ENCODE measurements at places on chromosomes 7 and 10.

GRCh38 chr10:132282667-132283603, 24.8 kb downstream of the STK32C start:
- no peaks in the 10 kb centered on the region for H3K27me3 ChIP-seq
- no peaks in the 10 kb centered on the region for H3K36me3 ChIP-seq
- H3K27ac ChIP-seq = no peak overlapping the region
- peaks cover 18% of the 10 kb centered on the region for H3K4me1 ChIP-seq

DNA sequence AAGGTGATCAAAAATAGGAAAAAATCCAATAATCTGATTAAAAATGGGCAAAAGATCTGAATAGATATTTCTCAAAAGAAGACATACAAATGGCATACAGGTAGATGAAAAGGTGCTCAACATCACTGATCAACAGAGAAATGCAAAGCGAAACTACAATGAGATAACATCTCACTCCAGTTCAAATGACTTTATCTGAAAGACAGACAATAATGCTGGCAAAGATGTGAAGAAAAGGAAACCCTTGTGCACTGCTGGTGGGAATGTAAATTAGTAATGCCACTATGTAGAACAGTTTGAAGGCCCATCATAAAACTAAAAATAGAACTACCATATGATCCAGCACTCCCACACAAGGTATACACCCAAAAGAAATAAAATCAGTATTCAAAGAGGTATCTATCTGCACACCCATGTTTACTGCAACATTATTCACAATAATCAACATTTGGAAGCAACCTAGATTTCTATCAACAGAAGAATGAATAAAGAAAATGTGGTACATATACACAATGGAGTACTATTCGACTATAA, 85.0 kb downstream of the LRRN3 start:
- DNase-seq = no peak
- H3K27me3 ChIP-seq = no peaks in the 10 kb centered on the region
- no peaks in the 10 kb centered on the region for H3K36me3 ChIP-seq
- H3K4me1 ChIP-seq = no peaks in the 10 kb centered on the region

- no peak for DNase-seq
- no peaks in the 10 kb centered on the region for H3K36me3 ChIP-seq
- H3K4me1 ChIP-seq = no peaks in the 10 kb centered on the region
- H3K27ac ChIP-seq = no peak overlapping the region
- no peak overlapping the region for H3K4me3 ChIP-seq
- H3K27me3 ChIP-seq = peaks cover 53% of the 10 kb centered on the region
These were observed 4.3 kb downstream of the DDC start for GRCh38 chr7:50560865-50561351.

- no peaks in the 10 kb centered on the region for H3K4me1 ChIP-seq
- H3K4me3 ChIP-seq = no peak overlapping the region
- no peak overlapping the region for H3K27ac ChIP-seq
- no peaks in the 10 kb centered on the region for H3K36me3 ChIP-seq
- peaks cover 65% of the 10 kb centered on the region for H3K27me3 ChIP-seq
- no peak for DNase-seq
These were observed 554.4 kb downstream of the PTPRN2 start for GRCh38 chr7:158033196-158033595.

DNA sequence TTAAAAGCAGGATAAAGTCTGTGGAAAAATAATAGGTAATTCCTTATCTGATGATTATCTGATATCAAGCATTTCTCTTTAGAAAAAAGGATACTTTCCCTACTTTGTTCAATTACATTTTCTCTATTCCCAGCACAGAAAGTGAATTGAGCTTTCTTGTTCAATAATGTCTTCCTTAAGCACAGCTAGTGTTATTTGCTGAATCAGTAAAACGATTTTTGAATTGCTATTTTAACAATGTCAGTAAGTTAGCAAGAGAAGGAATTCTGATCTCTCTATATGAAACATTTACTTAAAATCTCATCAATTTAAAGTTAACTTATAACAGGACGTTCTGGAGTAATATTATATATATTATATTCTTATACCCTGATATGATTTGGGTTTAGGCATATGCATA, 337.2 kb upstream of the ANKRD30A start:
- no peaks in the 10 kb centered on the region for H3K27me3 ChIP-seq
- no peak overlapping the region for H3K4me3 ChIP-seq
- H3K4me1 ChIP-seq = no peaks in the 10 kb centered on the region
- no peaks in the 10 kb centered on the region for H3K36me3 ChIP-seq
- H3K27ac ChIP-seq = no peak overlapping the region

GRCh38 chr7:151312831-151313809, 28.5 kb upstream of the NUB1 start:
- H3K4me3 ChIP-seq = no peak overlapping the region
- no peak for DNase-seq
- H3K36me3 ChIP-seq = no peaks in the 10 kb centered on the region
- no peak overlapping the region for H3K27ac ChIP-seq
- H3K27me3 ChIP-seq = no peaks in the 10 kb centered on the region

- H3K27ac ChIP-seq = no peak overlapping the region
- no peak overlapping the region for H3K4me3 ChIP-seq
- no peaks in the 10 kb centered on the region for H3K4me1 ChIP-seq
- no peaks in the 10 kb centered on the region for H3K27me3 ChIP-seq
These were observed 212.3 kb upstream of the SLC26A5 start for GRCh38 chr7:103658055-103659005.

DNA sequence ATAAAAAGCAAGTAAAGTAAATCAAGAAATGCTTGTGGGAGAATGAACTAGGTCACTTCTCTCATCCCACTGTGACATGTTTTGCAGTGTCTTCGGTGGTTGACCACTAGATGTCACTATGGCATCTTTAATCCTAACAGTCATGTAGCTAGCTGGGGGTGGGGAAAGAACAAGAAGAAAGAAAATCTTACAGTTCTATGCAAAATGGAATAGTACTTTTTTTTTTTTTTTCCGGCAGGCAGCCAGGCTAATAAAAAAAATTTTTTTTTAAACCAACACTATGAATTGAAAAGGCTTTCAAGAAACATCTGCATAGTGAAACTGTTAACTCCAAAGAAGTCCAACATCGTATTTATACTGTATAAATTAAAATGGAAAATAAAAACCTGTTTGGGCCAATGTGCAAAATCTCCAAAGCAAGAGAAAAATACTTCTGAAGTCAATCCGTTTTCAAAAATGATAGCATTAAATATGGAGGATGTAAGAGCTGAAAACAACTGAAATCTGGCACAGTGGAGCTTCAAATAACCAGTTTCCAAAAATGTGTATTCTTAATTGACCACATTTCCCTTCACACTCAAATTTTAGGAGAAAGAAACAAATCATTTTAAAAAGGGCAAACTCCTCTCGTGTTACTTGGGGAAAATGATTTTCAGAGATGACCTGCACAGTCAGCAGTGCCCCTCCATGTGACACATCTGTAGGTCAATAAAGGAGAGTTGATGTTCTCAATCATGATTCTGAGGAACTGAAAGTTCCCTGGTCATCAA, 38.5 kb downstream of the CDK1 start:
- H3K27me3 ChIP-seq = no peaks in the 10 kb centered on the region
- DNase-seq = peak; percentile 26
- H3K4me1 ChIP-seq = no peaks in the 10 kb centered on the region

DNA sequence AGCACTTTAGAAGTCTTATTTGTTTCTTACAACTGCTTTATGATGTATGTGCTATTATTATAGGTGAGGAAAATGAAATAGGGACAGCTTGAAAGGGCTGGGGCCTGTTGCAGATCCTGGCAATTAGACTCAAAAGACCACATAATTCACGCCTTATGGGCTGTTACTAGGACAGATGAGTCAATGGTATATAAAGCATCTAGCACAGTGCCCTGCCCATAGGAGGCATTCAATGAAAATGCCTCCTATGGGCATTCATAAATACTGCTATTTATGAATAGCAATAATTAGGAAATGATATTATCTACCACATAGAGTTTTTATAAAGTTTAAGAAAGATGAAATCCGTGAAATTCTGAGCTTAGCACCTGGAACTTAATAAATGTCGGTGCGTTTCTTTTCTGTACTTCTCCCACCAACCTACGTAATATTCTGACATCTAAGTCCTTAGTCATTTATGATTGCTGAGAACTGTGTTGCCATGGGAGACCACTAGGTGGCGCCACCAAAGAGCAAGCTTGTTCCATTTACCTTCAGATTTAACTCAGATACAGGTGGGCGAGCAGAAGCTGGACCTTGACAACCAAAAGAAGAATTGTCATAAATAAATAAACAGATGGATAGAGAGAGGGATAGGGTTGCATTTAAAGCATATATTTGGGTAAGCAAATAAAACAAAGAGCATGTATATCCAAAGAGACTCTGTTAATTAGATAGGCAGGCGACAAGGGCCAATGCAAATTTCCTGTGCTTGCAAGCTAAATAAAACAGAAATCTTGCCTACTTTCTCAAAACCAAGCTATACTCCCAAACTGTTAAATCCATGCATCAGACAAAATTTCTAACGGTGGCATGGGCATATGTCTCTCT, 699.9 kb downstream of the INHBA start:
- H3K36me3 ChIP-seq = peaks cover 2% of the 10 kb centered on the region
- H3K27ac ChIP-seq = no peak overlapping the region
- H3K27me3 ChIP-seq = no peaks in the 10 kb centered on the region
- no peaks in the 10 kb centered on the region for H3K4me1 ChIP-seq
- no peak for DNase-seq

DNA sequence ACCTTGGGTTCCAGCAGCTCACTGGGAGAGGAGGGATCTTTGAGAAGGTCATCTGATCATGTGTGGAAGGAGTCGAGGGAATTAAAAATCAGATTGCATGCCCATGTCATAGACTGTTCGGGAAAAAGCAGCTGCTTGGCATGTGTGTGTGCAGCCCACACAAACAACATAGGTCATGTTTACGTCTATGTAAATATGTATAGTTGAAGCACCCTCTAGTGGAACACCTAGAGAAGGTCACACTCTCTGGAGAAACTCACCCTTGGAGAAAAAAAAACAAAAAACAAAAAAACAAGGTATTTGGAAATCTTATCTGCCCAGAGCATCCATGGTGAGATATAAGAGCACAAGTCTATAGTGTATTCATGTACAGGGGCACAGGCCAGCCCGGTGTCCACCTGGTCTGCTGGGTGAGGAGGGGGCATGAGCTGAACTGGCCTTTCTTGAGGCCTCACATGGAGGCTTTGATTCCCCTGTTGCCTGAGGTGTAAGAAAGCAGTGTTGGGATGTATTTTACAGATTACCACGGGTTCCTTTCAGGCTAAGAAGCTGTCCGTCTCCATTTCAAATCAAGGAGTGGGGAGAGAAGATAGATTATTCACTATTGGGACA, 98.0 kb downstream of the NPY start:
- DNase-seq = no peak
- no peak overlapping the region for H3K4me3 ChIP-seq
- H3K36me3 ChIP-seq = no peaks in the 10 kb centered on the region
- H3K4me1 ChIP-seq = no peaks in the 10 kb centered on the region

GRCh38 chr10:36185097-36185496, 543.0 kb upstream of the FZD8 start:
- H3K27ac ChIP-seq = no peak overlapping the region
- H3K36me3 ChIP-seq = no peaks in the 10 kb centered on the region
- no peak overlapping the region for H3K4me3 ChIP-seq
- no peaks in the 10 kb centered on the region for H3K27me3 ChIP-seq
- DNase-seq = no peak

- H3K36me3 ChIP-seq = no peaks in the 10 kb centered on the region
- H3K4me1 ChIP-seq = no peaks in the 10 kb centered on the region
- H3K27me3 ChIP-seq = peaks cover 13% of the 10 kb centered on the region
- no peak overlapping the region for H3K27ac ChIP-seq
These were observed 49.7 kb upstream of the KIF5B start for GRCh38 chr10:32105782-32106382.

DNA sequence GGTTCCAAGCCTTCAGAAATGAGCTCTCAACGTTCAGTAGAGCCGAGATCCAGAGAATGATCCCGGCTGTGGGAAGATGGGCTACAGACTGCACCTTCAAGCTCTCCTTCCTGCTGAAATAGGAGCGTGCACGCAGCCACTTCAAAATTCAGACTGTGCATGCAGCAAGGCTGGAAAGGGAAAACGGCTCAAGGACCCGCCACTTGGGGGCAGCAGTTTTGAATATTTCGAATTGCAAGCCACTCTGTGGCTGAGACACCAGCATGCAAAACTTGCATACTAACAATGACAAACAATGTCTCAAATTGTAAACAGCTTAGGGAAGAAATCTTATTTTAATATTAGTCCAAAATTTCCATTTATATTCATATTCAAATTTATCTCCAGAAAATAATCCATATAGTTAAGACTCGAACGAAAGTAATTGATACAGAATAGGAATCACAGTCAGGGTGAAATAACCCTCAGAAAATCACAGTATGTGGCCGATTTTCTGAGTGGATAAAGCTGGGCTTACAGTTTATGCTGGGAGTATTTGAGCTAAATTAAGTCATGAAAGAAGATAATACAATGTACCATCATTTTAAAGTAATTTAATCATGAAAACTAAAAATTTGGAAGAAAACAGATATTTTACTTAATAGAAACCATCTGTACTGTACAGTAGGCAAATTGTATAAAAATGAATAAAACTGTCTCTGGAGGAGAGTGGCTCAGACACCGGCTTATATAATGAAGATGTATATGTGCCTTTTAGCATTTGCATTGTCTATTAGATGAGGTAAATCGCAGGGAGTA, 137.9 kb upstream of the MKI67 start:
- peaks cover 92% of the 10 kb centered on the region for H3K27me3 ChIP-seq
- no peak overlapping the region for H3K27ac ChIP-seq
- peaks cover 3% of the 10 kb centered on the region for H3K36me3 ChIP-seq
- H3K4me1 ChIP-seq = peaks cover 3% of the 10 kb centered on the region
- peak; percentile 40 for DNase-seq

DNA sequence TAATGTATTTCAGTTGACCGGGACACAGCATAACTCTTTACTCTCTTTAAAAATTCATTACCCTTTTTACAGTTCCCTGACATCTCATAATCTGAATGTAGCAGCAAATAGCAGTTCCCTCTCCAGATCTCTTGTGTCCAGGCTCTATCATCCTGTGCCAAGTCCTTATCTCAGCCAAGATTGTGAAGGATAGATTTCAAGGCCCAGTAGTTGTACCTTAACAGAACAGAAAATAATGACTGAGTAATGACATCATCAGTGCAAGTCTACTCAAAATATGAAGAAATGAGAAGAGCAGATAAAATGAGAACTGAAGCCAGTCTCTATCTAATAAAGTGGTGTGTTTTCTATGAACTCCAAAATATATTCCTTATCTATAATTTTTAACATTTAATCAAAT, 92.6 kb downstream of the TFEC start:
- H3K27me3 ChIP-seq = no peaks in the 10 kb centered on the region
- no peak overlapping the region for H3K4me3 ChIP-seq
- H3K27ac ChIP-seq = no peak overlapping the region
- H3K36me3 ChIP-seq = no peaks in the 10 kb centered on the region
